ENCODE measurements at places on chromosomes 4 and X.

DNA sequence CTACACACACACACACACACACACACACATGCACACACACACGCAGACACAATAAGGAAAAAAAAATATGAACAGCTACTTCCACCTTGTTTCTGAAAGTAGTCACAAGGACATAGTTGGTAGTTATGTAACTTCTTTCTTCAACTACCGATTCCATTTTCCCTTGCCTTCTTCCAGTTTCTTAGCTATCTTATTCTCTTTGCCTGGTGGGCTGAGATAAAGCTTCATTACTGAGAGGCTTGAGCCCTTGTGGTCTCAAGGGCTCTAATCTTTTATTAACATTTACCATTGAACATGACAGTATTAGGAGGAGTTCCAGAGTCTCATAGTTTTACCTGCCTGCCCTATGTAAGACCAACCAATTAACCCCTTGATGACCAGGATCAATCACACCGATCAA is 8.9 kb upstream of the SMIM10 start:
- no peak for DNase-seq

GRCh38 chr4:109263721-109264120 is 38.7 kb downstream of the COL25A1 start:
- no peak for DNase-seq

DNA sequence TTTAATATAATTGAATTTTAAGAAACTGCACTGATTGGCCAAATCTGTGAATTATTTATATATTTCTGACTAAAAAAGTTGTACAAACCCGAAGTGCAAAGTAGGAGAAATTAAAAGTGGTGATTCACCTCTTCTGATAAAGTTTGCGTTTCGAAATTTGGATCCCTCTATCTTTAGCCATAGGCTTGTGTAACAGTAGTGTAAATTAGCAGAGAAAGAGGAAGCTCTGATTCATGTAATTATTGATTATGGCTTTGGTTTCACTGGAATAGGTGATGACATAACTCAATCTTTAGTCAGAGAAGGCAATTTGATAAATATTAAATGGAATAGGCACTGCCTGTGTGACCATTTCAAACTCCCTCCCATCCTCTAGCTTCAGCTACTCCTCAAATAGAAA is 717.8 kb upstream of the PCDH7 start:
- no peak for DNase-seq

DNA sequence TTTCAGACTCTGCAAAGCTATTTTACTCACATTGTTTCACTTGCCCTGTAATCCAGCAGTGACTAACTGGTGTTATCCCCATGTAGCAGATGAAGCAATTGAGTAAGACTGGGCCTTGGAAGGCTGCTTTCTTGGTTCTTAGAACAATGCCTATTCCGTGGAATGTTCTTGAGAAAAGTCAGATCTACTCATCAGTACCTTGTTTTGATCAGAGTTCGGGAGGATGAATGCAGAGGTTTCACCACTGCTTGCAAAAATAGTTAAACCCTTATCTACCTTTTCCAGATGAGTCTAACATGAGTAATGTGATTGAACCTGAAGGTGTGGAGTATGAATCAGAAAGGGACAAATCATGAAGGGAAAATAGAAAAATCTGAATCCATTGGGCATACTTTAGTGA is 1.8 kb downstream of the MAOB start:
- no peak for DNase-seq

GRCh38 chrX:10115082-10115481 is 41.7 kb upstream of the CLCN4 start:
- DNase-seq, result no peak

GRCh38 chrX:12946838-12947544 is 27.9 kb upstream of the TMSB4X start:
- DNase-seq, result no peak

DNA sequence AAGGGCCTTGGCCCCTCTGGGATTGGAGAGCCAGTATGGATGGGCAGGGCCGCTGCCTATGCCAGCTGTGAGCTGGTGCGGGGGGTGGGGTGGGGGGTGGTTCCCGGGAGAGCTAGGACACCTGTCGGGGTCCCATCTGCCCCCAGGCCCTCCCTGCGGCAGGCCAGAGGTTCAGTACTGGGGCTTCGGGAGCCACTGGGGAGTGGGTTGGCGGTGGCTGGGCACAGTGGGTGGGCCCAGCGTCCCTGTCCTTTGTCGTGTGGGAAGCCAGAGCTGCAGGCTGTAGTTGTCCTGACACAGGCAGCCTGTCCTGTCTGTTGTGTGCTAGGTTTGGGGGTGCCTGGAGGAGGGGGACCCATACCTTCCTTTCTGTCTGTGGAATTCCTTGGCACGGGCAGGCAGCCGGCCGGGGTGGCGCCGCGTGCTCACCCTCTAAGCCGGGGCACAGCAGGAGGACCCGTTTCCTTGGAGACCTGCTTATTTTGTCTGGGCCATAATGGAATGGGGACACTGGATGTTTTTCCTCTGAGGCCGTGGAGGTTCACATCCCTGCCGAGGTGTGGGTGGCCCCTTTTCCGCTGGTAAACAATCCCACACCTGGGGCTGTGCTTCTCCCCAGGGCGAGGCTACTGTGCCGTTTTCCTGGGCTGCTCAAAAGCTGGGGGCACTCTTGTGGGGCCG is 14.8 kb downstream of the DOK7 start:
- DNase-seq, result no peak

DNA sequence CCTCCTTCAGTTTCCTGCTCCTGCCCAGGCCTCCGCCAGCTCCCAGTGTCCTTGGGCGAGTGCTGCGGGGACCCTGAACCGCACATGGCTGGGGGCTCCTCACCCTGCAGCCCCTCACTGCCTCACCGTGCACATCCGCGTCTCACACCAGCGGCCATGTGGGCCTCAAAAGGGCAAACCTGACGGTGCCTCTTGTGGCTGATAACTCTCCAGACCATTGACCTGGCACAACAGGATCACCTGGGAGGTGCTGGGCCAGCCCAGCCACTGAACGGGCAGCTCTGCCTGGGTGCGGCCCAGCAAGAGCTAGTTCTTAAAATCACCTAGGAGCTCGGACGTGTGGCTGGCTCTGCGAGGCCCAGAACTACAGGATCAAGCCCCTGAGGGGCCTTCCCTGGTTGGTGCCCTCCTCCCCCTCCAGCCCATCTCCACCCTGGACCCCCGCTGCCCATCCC is 4.1 kb upstream of the S100P start:
- no peak for DNase-seq

GRCh38 chrX:11103006-11103405 is 8.1 kb upstream of the HCCS start:
- no peak for DNase-seq

GRCh38 chr4:129603241-129603931 is 507.4 kb downstream of the C4orf33 start:
- no peak for DNase-seq

DNA sequence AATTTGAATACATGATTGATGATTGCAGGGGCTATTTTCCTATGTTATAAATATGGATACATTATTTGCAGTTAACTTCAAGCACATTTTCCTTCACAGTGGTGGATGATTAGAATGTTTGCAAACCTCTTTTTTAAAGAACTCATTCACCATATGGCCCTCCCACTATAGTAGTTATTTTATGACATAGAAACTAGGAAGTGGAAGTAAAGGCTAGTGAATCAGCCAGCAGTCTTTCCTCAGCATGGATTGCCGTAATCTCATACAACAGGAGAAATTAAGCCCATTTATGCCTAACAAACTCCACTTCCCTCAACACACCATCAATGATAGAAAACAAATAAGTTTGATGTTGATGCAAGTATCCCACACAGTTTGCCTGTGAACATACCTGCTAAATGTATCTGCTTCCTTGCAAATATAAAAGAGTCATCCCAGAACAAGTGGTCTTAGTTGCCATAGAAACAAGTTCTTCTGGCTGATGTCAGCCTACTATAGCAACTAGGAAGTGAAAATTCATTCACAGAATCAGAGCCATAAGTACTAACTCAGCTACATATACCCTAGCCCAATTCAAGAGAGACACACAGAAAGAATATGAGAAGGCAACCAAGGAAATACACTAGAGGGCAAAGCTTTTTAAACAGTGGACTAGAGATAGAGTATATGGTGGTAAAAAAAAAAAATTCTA is 100.9 kb upstream of the RADX start:
- DNase-seq, result no peak

DNA sequence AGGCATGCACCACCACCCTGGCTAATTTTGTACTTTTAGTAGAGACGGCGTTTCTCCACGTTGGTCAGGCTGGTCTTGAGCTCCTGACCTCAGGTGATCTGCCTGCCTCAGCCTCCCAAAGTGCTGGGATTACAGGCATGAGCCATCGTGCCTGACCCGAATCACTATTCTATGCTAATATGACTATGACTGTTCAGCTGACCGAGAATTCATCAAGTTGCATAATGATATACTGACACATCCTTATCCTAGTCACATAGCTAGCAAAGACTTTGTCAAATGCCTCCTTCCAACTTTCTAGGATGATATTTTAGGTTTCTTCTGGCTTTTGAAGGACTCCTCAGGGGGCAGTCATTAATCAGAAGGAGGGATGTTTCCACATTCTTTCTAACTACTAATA is 4.8 kb upstream of the GPM6B start:
- DNase-seq, result no peak

- no peak for DNase-seq
Observed at GRCh38 chr4:87953826-87954225, 21.7 kb upstream of the SPP1 start.

DNA sequence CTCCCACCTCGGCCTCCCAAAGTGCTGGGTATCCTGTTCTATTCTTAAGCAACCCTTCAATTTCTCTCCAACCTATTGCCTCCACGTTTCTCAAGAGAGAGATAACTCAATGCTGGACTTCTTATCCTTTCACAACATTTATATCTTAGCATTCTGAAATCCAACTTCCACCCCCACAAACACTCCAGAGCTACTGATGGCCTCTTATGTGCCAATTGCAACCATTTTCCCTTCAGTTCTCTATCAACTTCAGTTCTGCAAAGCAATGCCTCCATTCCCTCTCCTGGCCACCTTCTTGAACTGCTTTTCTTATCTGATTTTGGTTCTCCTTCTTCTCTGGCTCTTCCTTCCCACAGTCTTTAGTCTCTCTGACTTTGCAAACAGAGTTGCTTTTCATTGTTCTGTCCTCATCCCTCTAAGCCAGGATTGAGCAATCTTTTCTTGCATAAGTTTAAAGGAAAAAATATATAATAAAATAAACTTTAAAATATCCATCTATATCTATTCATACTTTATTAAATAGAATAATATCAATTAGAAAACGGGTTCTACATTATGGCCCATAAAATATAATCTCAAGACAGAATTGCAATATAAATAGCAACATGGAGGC is 3.6 kb upstream of the STBD1 start:
- DNase-seq, result no peak

GRCh38 chrX:108219949-108220601 is 128.5 kb downstream of the ATG4A start:
- no peak for DNase-seq

GRCh38 chr4:81164126-81164525 is 50.9 kb downstream of the PRKG2 start:
- no peak for DNase-seq

GRCh38 chr4:42150653-42151567 is 1.5 kb downstream of the BEND4 start:
- no peak for DNase-seq

GRCh38 chr4:184056877-184057276 is 151.8 kb downstream of the STOX2 start:
- no peak for DNase-seq

DNA sequence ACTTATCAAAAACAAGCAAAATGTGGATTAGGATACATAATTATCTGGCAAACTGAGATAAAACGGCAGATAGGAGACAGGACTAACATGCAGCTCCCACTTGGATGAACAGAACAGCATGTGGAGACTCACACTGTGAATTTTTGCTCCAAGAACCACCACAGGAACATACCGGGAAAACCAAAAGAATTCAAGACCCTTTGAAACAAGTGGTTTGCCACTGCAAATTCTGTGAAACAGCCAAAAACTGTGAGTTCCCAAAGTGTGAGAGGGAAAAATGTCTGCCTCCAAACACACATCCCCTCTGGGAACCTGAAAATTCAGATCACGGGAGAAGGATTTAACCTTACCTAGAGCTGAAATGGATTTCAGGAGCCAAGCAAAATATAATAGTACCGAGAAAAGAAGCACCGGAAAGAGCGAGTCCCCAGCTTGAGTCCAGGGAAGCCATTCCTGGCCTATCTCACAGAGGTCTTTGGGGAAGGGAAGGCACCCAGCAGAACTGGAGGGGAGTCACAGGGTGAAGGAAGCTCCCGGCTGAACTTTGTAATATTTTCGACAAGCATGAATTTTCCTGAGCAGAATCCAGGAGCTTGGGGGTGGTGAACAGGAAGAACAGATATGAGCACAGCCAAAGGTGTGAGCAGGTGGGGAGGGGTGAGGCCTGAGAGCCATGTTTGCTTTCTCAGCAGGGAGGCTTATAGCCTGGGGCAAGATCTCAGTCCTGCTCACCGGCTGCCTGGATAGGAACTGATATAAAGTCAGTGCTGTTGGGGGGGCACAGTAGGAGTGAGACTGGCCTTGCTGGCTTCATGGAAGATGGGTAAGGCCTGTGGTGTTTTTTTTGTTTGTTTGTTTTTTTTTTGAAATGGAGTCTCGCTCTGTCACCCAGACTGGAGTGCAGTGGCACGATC is 23.9 kb downstream of the MANBA start:
- no peak for DNase-seq

DNA sequence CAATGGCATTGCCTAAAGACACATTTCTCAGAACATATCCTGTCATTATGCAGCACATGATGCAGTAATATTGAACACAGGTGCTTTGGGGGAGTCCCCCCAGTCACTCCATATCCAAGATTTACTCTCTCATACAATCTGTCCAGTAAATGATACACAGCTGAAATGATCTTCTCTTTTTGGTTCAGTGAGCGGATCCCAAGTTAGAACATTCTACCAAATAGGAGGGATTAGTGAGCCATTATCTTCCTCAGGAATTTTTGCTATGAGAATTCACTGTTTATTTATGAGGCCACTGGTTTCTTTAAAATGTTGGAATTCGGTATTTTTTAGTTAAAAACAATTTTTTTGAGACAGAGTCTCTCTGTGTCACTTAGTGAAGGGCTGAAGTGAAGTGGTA is 96.5 kb downstream of the TRAPPC11 start:
- no peak for DNase-seq

DNA sequence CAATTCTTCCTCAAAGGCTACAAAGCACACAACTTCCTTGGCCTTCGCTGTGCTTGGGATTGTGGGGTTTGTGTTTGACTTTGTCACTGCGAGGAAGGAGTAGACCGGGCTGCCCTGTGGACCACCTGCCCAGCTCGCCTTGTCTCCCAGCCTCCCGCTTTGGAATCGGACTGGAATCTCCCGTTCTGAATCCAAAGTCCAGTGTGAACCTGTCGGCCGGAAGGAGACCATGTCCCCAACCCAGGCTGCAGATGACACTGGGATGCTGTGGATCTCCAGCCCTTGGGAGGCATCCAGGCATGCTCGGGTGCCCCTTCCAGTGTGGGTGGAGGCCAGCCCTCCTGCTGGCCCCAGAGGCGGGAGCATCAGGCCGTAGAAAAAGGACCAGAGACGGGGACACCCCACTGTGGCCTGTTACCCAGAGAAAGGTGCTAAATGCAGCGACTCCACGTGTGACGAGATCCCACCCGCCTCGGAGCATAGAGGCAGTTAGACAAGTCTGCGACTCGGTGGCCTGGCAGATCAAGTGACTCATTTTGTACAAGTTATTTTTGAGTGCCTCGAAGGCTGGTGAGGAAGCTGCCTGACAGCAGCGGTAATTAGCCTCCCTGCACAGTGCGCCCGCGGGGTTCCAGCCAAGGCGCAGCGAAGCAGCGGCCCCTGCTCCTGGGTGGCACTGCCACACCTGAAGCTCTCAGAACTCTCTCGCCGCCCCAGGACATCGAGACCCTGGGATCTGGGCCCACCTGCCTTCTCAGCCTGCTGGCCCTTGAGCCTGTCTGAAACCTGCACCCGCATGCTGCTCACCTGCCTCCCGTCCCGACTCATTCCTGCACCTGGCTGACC is 57.5 kb downstream of the ADRA2C start:
- peak; percentile 15 for DNase-seq
